ENCODE measurements at places on chromosomes 6 and 20.

DNA sequence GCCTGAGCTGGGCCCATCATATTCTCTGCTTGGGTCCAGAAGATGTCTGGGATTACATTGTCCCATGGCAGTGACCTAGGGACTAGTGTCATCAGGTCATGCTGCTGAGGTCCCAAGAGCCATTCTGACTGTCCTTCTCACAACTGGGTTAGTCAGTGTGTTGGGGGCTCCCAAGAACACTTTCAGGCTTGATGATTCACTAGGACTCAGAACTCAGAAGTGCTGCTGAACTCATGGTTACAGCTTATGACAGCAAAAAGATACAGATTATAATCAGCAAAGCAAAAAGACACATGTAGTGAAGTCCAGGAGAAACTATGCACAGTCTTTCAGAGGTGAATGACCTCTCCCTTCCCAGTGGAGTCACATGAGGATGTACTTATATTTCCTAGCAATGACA lies 107.8 kb downstream of the SYNE1 start:
- DNase-seq = no peak

DNA sequence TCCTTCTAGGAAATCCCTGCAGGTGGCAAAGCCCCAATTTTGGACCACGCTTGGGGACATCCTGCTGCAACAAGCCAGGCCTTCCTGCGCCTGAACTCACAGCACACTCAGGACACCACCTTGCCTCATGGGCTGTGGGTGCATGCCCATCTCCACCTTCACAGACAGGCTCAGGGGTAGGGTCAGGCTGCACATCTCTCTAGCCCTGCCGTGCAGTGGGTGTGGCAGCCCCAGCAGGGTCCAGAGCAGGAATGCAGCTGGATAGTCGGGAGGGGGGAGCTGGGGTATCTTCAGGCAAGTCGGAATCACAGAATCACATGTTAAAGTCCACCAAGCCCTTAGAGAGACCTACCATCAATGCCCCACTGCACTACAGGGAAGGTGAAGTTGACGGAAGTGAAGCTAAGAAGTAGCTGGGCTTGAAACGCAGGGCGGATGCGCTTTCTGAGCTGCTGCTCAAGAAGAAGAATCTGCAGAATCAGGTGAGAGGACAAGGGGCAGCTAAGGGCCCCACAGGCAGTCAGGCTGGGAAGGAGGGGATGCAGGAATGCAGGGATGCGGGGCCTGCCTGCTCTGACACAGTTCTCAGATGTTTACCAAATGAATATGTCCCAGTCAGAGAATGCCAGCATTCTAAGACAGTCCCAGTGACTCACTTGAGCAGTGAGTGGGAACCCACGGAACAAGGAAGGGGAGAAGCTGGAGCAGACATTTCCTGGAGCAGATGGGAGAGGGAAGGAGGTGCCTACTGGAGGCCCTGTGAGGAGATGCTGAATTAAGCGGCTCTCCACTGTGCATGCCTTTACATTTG lies 11.3 kb downstream of the SERPINB6 start:
- DNase-seq = no peak

GRCh38 chr6:17012421-17013225 lies 89.2 kb upstream of the STMND1 start:
- DNase-seq = no peak

DNA sequence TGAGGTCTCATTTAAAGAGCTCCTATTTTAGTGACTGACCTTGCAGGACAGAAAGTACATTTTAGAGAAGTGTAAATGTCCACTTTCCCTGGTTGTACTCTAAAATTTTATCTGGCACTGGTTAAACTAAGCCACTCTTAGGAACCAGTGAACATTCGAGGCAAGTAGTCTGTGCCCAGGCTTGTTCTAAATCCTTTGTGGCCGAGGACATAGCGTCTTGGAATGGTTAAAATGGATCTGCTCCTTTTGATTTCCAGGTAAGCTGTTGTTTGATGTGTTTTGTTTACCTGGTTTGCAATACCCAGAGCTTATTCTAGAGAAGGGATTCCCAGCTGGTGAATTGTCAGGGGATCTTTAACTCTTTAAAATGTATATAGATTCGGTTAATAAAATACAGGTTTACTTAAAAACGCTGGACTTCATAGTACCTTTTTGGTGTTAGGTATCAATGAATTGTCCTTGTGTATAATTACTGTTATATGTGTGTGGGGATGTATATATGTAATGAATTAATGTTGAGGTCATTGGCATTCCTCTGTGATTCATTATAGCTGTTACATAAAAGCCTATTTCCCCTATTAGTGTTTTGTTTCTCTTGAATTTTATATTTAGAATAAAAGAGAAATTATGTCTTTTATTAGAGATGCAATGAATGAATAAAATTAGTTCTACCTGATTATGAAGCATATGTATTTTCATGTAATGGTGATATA lies 15.8 kb downstream of the SNX9 start:
- DNase-seq = no peak

DNA sequence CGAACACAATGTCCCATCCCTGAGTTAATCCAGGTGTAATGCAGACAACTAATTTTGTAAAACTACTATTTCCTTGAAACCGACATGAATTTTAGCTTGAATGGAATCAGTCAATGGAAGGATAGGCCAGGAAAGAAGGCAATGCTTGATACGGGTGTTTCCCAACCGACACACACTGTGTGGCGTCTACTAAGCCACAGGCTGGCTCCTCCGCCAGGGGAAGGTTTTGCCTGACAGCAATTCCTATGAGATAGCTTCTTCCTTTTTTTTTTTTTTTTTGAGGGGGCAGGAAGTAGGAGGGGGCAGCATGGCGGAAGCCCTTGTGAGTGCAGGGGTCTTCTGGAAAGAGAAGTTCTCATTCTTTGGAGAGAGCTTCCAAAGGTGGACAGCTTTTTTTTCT lies 12.0 kb upstream of the LAMA4 start:
- DNase-seq = no peak

- no peak for DNase-seq
These were observed at the start of gene TAB2 for GRCh38 chr6:149317644-149318571. Gene TAB2 (plus strand): TSS chr6:149317712. CDS start chr6:149369998, 52,286 bp downstream.

GRCh38 chr20:19947611-19948264 lies 69.4 kb upstream of the NAA20 start:
- no peak for DNase-seq

DNA sequence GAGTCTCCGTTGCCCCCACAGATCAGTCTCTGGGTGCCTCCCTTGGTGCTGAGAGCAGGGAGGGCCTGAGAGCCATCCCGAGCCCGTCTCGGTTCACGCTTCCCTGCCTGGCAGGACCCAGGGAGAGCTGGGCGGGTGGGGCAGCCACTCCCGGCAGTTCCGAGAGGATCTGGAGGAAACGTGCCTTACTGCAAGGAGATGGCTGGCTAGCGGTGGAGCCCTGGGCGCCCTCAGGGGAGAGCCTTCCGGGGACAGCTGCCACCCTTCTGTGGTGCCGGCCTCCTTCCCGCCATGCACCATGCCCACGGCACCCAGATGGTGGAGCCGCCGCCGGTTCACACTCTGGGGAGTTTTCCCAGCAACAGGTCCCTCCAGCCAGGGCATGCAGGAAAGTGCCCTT lies 45.8 kb upstream of the SLCO4A1 start:
- no peak for DNase-seq

GRCh38 chr20:49384437-49385434 lies 97.7 kb downstream of the KCNB1 start:
- no peak for DNase-seq
